Neural crest cell (in vitro differentiated cells): ENCODE measurements at places on chromosomes 16 and 17. TPM values are rescaled to one million over a fixed set of nuclear protein-coding genes. Genes with fewer than 3 reads are reported as not detected.

The TNFRSF17 gene
- not detected in 2 replicates for total RNA-seq

The C17orf113 gene
- total RNA-seq: 2.0 and 2.2 TPM in 2 replicates

GRCh38 chr17:70848785-70849184 is 679.5 kb downstream of the KCNJ2 start:
- no peak overlapping the region for H3K4me3 ChIP-seq
- peaks cover 11% of the 10 kb centered on the region for H3K36me3 ChIP-seq
- H3K4me1 ChIP-seq: no peaks in the 10 kb centered on the region
- DNase-seq: no peak

DNA sequence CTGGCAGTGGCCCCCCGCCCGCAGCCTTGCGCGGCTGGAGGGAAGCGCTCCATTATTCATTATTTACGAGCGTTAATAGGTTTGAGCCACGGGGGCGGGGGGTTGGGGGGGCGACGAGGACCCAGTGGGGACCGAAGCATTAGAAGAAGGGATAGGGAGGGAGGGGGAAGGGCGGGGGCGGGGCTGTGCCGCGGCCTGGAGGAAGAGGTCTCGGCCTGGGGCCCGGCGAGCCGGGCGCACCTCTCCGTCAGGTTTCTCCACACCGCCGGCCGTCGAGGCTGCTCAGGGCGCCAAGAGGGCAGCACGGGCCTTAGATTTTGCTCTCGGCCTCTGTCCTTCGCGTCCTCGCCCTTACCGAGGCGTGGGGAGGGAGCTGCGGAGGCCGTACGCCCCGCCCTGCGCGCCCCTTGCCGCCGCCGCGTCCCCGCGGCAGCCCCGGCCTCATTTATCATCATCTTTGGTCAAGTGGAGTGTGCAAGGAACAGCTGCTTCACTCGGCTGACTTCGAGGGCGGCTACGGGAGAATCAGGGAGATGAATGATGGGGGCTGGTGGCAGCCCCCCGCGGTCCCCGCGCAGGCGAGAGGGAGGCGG is 54.2 kb downstream of the SREBF1 start:
- peaks cover 6% of the 10 kb centered on the region for H3K27me3 ChIP-seq
- H3K36me3 ChIP-seq: no peaks in the 10 kb centered on the region
- peak; percentile 28 for DNase-seq
- H3K4me1 ChIP-seq: peaks cover 62% of the 10 kb centered on the region
- peak overlapping the region; percentile 67 for H3K4me3 ChIP-seq

GRCh38 chr16:83887564-83887963 is 11.4 kb upstream of the MLYCD start:
- H3K36me3 ChIP-seq: no peaks in the 10 kb centered on the region
- H3K4me1 ChIP-seq: peaks cover 24% of the 10 kb centered on the region
- peak overlapping the region; percentile 48 for H3K27ac ChIP-seq

GRCh38 chr17:55625521-55625920 is 97.1 kb downstream of the TMEM100 start:
- no peak overlapping the region for H3K4me3 ChIP-seq
- H3K27me3 ChIP-seq: peaks cover 9% of the 10 kb centered on the region
- H3K36me3 ChIP-seq: no peaks in the 10 kb centered on the region
- DNase-seq: no peak
- H3K4me1 ChIP-seq: no peaks in the 10 kb centered on the region

DNA sequence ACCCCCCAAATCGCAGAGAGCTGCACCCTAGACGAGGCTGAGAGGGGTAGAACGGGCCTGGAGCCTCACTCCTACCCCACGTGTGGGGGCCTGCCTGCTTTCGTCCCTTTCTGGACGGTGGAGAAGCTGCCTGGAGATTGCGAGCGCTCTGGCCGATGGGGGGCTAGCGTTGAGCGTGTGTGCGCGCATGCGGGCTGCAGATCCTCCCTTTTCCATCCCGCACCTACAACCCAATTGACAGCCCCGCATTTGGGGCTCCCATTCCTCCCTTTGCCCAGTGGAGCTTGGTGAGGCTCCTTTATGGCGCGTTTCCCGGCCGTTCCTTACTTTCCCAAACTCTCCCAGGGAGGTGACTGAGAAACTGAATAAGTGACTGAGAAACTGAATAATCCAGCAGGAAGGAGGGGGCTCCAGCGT is 907 bp upstream of the ESRP2 start:
- no peak overlapping the region for H3K27ac ChIP-seq
- H3K4me3 ChIP-seq: peak overlapping the region; percentile 88
- peaks cover 53% of the 10 kb centered on the region for H3K27me3 ChIP-seq

GRCh38 chr16:84740596-84741116 is 40.9 kb downstream of the USP10 start:
- no peaks in the 10 kb centered on the region for H3K36me3 ChIP-seq
- H3K4me3 ChIP-seq: no peak overlapping the region
- peaks cover 36% of the 10 kb centered on the region for H3K4me1 ChIP-seq

DNA sequence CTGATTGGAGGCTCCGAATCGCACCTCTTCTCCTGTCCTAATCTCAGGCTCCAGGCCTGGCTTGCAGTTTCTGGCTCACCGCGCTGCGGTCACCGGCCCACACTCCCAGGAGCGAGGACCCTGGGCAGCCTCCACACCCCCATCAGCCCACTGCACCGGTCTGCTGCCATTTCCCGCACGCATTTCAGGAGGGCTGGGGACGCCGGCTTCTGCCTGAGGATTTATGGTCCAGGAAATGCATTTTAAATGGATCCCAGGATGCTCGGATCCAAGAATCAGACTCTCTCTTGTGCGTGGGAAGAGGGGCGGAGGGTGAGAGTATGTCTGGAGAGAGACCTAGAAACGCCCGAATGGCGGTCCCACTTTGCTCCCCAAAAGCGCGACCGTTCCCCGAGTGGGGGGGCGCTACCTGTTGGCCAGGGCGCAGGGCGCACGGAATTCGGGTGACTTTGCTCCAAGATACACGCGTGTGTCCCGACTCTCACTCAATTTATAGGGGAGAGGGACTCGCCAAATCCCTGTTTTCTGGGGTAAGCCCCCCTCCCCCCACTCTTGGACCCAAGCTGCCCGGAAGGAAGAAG is 817 bp upstream of the JPH3 start:
- DNase-seq: no peak
- H3K27ac ChIP-seq: no peak overlapping the region
- peaks cover 4% of the 10 kb centered on the region for H3K36me3 ChIP-seq
- peaks cover 11% of the 10 kb centered on the region for H3K4me1 ChIP-seq
- H3K27me3 ChIP-seq: peaks cover 37% of the 10 kb centered on the region
- peak overlapping the region; percentile 84 for H3K4me3 ChIP-seq
